Naive thymus-derived CD8-positive, alpha-beta T cell (primary cell): ENCODE measurements at places on chromosomes 5 and 9. TPM values are rescaled to one million over a fixed set of nuclear protein-coding genes. Genes with fewer than 3 reads are reported as not detected.

DNA sequence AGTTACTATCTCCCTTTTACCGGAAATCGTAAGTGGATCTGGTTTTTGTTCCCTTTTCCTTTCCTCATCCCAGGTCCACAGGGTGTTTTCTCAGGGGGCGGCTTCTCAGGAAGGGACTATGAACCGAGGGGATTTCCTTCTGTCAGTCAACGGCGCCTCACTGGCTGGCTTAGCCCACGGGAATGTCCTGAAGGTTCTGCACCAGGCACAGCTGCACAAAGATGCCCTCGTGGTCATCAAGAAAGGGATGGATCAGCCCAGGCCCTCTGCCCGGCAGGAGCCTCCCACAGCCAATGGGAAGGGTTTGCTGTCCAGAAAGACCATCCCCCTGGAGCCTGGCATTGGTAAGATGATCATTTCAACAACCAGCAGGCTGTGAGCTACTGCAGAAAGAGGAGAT, 75.8 kb downstream of the GOLPH3 start:
- DNase-seq = no peak

- DNase-seq = no peak
Observed at GRCh38 chr5:140926443-140927227, 536 bp downstream of the PCDHAC1 start.

DNA sequence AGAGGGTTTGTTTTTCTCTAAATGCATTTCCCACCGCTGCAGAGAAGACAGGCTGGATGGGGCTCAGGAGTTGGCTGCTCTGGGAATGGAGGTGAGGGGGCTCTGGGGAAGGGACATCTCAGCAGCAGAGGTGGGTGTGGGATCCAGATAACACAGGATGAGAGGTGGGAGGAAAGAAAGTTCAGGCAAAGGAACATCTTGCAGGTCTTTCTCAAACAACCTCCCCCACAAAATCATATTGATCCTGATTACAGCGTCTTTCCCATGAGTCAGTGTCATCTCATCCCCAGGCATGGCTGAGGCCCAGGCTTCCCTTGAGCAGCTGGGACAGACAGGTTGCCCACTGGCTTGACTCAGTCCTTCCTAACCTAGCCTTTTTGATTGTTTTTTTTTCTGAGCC, 11.3 kb upstream of the ACSL6 start:
- no peak for DNase-seq

DNA sequence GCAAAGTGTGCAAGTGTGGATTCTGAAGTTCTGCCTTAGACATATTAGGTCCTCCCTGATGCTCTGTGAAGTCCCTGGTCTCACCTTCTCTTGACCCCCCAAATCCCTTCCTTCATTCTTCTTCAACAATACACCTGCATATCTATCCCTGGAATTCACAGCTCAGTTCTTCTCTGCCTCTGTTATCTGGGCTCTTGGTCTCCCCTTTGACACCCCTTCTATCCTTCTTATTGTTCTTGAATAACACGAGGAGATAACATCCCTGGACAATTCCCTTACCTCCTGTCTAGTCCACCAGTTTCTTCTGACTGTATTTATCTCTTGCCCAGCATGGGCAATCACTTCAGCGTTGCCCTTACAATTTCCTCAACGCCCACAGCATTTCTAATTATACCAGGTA, 104.8 kb upstream of the ATG10 start:
- DNase-seq = no peak

- DNase-seq = no peak
Observed at GRCh38 chr9:4686112-4686511, 6.7 kb downstream of the CDC37L1 start.

DNA sequence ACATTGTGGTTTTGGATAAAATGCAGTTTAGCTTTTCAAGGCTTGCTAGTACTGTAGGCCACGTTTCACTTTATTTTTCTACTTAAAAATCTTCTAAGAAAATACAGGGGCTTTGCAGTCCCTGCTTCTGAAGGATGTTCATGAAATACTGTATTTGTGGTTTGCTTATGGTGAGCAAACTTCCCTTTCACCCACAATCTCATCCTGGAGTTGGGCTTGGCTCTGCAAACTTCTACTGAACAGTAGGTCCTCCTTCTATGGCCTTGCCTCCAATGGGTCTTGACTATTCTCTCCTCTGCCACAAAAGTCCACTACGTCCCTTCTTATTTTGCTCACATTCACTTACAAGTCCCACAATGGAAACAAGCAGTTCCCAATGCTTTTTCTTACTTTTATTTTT, 502.7 kb upstream of the KLF4 start:
- no peak for DNase-seq

DNA sequence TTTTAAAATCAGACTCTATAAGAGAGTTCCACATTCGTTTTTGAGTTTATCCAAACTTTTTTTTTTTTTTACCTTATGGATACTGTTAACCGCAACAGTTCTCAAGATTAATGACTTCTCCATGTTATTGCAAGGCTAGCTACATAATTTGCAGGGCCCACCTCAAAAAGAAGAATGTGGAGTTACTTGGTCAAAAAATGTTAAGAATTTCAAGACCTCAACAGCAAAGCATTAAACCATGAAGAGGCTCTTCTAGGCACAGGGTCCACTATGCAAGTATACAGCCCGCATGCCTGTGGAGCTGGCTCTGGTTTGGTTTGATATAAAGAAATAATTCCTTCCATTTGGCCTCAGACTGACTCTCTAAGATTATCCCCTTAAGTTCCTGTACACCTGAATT, 133.3 kb upstream of the TLX3 start:
- no peak for DNase-seq

DNA sequence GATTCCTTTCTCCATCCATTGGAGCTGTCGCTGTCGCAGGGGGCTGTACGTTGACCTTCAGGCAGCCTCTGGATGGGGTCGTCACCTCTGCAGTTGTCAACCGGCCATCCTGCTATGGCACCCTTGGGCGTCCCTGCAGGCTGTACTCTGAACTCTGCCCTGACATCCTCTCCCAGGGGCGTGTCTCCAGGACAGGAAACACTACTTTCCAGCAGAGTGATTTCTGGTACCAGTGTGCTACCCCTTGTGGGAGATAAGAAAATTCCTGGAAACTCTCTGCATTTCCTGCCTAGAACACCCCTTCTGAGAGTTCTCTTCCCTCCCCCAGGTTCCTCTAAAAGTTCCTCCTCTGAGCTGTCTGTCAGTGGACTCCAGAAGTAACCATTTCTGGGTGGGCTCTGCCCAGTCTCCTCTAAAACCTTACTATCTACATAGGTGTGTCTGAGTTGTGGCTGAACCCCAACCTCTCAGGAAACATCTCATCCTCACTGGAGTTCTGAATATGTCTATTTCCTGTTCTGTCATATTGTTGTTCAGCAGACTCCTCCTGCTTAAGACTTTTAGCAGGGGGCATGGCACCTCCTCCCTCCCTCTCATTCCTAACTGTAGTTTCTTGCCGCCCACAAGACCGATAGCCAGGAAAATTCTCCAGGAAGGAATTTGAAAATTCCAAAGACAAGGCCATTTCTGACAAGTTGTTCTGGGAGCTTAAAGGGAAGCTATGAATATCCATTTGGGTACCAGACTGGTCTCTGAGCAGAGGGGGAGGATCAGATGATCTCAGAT, 145.3 kb upstream of the RASEF start:
- DNase-seq = no peak

GRCh38 chr5:56088967-56089829, 94.4 kb upstream of the IL6ST start:
- DNase-seq = no peak

PCDHGB4 gene
- polyA plus RNA-seq = not detected

CETN3 gene
- polyA plus RNA-seq = 33.0 TPM

PALM2AKAP2 gene
- not detected for polyA plus RNA-seq

PHYHD1 gene
- 6.2 TPM for polyA plus RNA-seq

SPATA31D4 gene
- not detected for polyA plus RNA-seq

RGMB gene
- polyA plus RNA-seq = 2.0 TPM
